Mesenteric fat pad (tissue), 1 donor: ENCODE measurements at places on chromosomes 3 and 15. TPM values are rescaled to one million over a fixed set of nuclear protein-coding genes. Genes with fewer than 3 reads are reported as not detected.

The CIP2A gene
- 2.1 TPM for total RNA-seq

The RPUSD2 gene
- total RNA-seq, result 6.9 TPM

The ZNF662 gene
- 5.7 TPM for total RNA-seq

The CPLX3 gene
- total RNA-seq, result not detected

The SERINC4 gene
- 0.22 TPM for total RNA-seq

The LSMEM2 gene
- not detected for total RNA-seq

The CLDN18 gene
- not detected for total RNA-seq

The ARPP21 gene
- total RNA-seq, result 0.29 TPM

The PCYT1A gene
- total RNA-seq, result 97.9 TPM

The CLEC3B gene
- 217 TPM for total RNA-seq

The HIGD2B gene
- not detected for total RNA-seq

The TOPBP1 gene
- 16.2 TPM for total RNA-seq

The CLN6 gene
- 24.7 TPM for total RNA-seq

The CD200R1 gene
- 3.8 TPM for total RNA-seq

The TGM5 gene
- 0.45 TPM for total RNA-seq

The STRIT1 gene
- not detected for total RNA-seq

The ASB14 gene
- not detected for total RNA-seq

The ALPK3 gene
- 2.7 TPM for total RNA-seq

The UBP1 gene
- 62.6 TPM for total RNA-seq

The SLC15A2 gene
- total RNA-seq, result 1.2 TPM
